ENCODE measurements at places on chromosomes 7 and 10.

DNA sequence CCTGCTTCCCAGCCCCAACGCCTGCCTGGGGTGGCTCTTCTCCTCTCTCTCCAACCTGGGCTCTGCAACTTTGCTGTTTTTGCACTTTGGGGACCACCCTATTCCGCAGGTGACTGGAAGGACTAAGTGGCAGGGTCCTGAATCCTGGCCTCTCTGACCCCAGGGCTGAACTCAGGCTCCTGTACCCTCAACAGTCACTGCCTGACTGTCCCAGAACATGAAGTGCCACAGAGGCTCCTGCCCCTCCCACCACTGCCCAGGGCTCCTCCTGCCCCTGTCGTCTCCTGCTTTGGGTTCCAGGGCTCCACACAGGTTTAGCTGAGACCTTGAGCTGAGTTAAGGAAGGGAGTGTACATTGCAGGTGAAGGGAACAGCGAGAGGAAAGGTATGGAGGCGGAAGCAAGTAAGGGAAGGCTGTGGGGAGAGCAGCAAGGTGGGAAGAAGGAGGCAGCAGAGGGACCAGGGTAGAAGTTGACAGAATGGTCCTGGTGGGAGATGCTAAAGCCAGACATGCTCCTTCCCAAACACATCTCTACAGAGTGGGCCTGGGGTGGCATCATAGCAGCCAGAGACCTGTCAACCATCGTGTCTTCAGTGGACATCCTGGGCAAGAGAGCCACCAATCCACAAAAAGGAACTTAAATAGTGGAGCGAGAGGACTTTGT, 5.7 kb upstream of the GRID1 start:
- DNase-seq = no peak

GRCh38 chr7:17142831-17143541, 155.5 kb upstream of the AHR start:
- DNase-seq = no peak

GRCh38 chr7:70951271-70951962, 180.5 kb upstream of the GALNT17 start:
- no peak for DNase-seq

DNA sequence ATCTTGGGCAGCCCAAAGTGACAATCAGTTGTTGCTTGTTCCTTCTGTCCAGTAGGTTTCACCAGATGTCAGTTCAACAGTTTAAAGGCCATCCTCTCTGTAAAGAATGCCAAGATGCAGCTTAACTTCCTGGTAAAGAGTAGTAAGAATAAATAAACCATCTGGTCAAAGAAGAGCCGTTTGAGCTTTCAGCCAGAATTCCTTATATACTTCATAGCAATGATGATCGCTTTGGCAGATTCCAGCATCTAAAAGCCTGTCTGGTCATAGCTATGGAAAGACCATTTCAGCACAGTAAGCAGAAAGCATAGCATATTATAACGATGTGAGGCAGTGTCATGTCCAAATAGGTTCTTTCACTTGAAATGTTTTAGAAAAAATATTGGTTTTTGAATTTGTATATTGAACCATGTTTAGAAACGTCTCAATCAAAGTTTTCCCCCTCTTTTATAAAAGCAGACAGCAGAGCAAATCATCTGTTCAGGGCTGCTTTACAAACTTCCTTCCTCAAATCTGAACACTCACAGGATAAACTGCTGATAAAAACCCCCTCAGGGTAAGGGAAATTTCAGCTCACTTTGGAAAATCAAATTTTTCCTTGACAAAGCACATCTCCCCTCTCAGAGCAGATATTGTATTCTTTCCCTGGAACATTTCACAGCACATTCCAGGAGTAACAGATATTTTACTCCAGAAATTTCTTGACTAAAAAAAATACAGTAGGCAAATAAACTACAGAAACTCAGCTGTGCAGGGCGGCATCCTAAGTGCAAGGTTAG, 184.1 kb downstream of the NOC3L start:
- DNase-seq = no peak

DNA sequence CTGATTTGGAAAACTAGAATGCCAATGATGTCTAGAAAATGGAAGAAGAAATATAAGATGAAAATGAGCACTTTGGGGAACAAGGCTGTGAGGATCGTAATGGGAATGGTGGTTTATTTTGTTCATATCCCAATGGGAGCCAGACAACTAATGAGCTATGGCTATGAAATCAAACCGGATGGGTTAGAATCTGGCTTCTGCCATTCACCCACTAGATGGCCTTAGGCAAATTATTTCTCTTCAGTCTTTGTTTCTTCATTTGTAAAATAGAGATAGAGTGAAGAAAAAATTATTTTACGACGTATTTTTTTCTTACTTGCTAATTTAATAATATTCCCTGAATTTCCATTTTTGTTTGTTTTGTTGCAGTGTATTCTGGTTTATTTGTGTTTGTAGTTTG, 572.1 kb upstream of the IGFBP3 start:
- no peak for DNase-seq

- DNase-seq = no peak
Observed at GRCh38 chr7:1234881-1235500, 2.3 kb downstream of the UNCX start.

GRCh38 chr7:51243631-51244030, 73.0 kb downstream of the COBL start:
- DNase-seq = no peak

DNA sequence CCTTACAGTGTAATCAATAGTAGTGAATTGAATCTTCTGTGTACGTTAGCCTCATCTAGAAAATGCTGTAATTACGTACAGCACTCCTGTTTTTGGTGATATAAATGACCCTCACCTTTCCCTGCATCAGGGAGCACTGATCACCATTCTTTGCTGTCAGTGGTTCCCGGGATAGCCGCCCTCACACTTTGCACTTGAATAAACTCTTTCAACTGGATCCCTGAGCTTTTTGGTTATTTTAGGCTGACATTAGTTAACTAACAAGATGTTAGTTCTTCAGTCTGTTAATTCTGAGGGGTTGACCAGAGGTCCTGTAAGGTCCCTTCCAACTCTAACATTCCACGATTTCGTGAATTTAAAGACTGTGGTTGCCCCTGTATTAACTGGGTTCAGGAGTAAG, 23.4 kb upstream of the ZC3HAV1 start:
- no peak for DNase-seq

GRCh38 chr10:78762086-78762630, 306.6 kb upstream of the ZMIZ1 start:
- DNase-seq = no peak

GRCh38 chr10:114044247-114045135, 825 bp downstream of the ADRB1 start:
- DNase-seq = no peak

DNA sequence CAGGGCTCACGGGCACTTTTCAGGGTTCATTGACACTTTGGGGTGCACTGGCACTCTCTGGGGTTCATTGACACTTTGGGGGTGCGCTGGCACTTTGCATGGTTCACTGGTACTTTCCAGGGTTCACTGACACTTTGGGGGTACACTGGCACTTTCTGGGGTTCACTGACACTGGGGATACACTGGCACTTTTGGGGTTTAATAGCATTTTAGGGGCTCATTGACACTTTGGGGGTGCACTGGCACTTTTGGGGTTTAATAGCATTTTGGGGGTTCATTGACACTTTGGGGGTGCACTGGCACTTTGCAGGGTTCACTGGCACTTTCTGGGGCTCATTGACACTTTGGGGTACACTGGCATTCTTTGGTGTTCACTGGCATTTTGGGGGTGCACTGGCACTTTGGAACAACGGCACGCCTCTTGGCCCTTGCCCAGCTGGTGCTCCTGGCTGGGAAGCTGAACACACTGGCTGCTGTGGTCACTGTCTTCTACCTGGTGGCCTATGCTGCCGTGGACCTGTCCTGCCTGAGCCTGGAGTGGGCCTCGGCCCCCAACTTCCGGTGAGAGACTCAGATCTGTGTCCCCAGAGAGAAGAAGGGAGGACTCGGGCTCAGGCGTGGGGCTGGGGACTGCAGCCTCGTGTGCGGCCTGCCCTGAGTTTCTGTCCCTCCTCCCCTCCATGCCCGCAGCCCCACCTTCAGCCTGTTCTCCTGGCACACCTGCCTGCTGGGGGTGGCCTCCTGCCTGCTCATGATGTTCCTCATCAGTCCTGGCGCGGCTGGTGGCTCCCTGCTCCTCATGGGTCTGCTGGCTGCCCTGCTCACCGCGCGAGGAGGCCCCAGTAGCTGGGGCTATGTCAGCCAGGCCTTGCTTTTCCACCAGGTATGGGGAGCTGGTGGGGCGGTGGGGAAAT, 6.2 kb upstream of the TRIP6 start:
- DNase-seq = no peak

GRCh38 chr10:103504181-103504783, 10.8 kb downstream of the NEURL1 start:
- DNase-seq = no peak

DNA sequence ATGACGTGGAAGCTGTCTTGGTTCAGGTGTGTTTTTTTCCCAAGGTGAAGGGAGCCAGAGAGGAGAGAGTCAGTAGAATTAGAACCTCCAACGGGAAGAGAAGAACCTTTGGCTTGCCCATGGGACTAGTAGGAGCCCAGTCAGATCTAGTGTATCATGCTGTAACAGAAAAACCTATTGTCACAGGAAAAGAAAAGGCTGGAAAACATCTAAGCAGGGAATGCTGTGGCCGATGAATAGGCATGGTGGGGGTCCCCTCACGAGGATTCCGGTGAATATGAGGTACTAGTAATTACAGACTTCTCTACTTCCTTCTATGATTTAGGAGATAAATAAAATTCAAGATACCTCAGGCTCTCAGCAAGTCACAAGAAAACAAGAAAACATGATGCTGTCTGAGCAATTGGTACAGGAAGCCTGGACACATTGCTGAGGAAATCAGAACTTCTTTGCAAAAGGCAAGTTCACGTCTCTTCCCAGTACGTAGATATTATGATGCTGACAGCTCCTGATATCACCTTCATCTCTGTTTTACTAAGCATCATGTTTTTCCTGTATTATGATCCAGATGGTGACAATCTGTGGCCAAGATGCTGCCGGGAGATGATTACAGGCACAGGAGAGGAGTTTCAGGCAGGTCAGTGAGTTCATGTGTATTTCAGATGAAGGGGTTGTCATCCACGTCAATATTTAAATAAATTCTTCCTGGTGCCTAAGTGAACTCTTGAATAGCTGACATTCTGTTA, 54.3 kb upstream of the NPY start:
- no peak for DNase-seq

DNA sequence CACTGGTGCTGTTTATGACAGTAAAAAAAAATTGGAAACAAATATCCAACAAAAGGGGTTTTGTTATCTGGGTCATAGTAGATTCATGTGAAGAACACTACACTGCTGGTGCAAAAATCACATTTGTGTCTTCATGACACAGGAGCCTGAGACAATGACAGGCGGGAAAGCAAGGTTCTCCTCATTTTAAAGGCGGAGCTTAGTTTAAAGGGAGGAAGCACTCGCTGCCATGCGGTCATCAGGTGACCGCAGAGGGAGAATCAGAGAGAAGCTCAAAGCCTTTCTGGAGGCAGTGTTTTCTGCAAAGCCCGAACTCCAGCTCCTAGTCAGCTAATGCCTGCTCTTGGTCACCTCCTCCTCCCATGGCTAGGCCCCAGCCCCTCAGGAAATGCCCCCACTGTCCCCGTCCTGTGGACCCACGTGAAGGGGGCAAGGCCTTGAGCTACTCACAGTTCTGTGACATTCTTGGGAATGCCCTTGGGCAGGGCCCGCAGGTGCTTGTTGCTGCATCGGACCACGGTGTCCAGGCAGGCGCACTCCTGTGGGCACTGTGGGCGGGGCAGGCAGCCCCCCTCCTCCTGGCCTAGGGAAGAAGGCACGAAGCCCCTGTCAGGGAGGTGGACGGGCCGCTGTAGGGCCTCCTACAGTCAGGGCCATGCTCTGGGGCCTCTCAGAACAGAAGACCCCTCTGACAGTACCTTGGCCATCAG, 146.1 kb downstream of the SLIT1 start:
- DNase-seq = no peak

- no peak for DNase-seq
Observed at GRCh38 chr7:78620920-78621319, 822.3 kb downstream of the PHTF2 start.

- DNase-seq = no peak
Observed at GRCh38 chr7:12570168-12570533, 369 bp upstream of the SCIN start.

- no peak for DNase-seq
Observed at GRCh38 chr7:19920705-19921104, 147.3 kb upstream of the TMEM196 start.

GRCh38 chr10:96152437-96152836, 22.3 kb downstream of the ZNF518A start:
- DNase-seq = no peak

- DNase-seq = no peak
Observed at GRCh38 chr10:34804306-34804705, 10.8 kb downstream of the PARD3 start.

- no peak for DNase-seq
Observed at GRCh38 chr10:3648170-3648569, 136.8 kb downstream of the KLF6 start.

GRCh38 chr7:116524609-116525297, at the start of gene CAV1:
Gene CAV1, plus strand, starts transcription at chr7:116525036. Its CDS starts 27 bp downstream, at chr7:116525063.
- DNase-seq = no peak

DNA sequence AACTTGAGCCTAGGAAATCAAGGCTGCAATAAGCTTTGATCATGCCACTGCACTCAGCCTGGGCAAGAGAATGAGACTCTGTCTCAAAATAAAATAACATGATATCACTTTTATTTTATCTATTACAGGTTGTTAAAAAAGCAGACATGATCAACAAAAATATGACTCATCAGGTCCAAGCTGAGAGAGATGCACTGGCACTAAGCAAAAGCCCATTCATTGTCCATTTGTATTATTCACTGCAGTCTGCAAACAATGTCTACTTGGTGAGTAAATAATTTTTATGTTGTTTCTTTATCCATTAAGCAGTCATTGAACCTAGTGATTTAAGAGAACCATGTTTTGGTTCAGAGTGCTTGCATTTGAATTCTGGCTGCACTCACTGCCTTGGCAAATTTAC, 3.3 kb downstream of the MASTL start:
- DNase-seq = no peak

DNA sequence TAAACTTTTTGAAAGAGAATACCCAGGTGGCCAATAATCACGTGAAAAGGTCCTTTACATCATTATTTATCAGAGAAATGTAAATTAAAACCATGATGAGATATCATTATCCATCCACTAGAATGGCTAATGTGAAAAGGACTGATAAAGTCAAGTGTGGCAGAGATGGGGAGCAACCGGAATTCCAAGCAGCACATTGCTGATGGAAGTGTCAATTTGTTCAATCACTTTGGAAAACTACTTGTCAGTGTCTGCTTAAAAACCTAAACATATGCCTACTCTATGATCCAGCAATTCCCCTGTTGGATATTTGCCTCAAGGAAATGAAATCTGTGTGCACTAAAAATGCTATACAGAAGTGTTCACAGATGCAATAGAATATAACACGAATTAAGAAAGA, 465.6 kb downstream of the PLXNA4 start:
- no peak for DNase-seq

- DNase-seq = no peak
Observed at GRCh38 chr10:94065362-94065761, 71.6 kb downstream of the PLCE1 start.

DNA sequence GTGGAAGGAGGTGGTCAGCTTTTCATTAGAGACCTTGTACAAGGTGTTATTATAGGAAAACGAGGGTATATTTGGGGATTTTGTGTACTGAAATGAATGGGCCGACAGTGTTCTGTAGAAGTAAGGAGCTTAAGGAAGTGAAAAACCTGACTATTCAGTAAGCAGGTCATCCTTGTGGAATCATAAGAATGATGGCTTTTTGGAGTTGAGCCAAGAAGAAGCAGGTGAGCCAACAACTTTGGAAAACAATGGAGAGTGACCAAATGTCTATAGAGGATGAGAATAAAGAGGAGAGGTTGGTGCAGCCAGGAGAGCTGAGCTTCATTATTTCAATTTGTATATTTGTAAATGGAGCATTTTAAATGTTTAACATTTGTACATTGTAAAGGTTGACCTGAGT, 595.7 kb downstream of the CCSER2 start:
- DNase-seq = no peak

- DNase-seq = no peak
Observed at GRCh38 chr7:157460721-157461120, 123.9 kb downstream of the DNAJB6 start.
